ENCODE measurements at places on chromosomes 7 and 10. TPM values are rescaled to one million over a fixed set of nuclear protein-coding genes. Genes with fewer than 3 reads are reported as not detected.

The OR2A5 gene
- 0.05 TPM for polyA plus RNA-seq

The GRB10 gene
- 45.6 TPM for polyA plus RNA-seq

The SH2B2 gene
- polyA plus RNA-seq = 2.6 TPM

The POT1 gene
- 29.1 TPM for polyA plus RNA-seq

The VSTM4 gene
- polyA plus RNA-seq = 28.7 TPM

The MARVELD1 gene
- 58.7 TPM for polyA plus RNA-seq

The ASB10 gene
- 0.23 TPM for polyA plus RNA-seq
